Globus pallidus (tissue), 1 donor: ENCODE measurements at places on chromosomes 6 and 20.

DNA sequence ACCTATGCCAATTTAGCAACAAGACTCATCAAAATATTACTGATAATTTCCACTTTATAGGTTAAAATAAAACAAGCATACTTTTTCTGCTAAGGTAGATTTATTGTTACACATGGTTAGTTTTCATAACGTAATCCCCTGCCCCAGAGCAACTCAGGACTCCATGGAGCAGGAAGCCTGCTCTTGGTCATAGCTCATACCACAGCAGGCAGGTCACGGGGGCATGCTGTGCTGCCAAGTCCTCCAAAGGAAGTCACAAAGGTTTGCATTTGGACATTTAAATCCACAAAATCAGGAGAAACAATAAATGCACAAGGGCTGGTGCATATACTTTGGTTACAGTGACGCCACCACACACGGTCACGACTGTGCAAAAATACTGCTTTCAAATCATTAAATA, 12.5 kb downstream of the GZF1 start:
- DNase-seq, result no peak

DNA sequence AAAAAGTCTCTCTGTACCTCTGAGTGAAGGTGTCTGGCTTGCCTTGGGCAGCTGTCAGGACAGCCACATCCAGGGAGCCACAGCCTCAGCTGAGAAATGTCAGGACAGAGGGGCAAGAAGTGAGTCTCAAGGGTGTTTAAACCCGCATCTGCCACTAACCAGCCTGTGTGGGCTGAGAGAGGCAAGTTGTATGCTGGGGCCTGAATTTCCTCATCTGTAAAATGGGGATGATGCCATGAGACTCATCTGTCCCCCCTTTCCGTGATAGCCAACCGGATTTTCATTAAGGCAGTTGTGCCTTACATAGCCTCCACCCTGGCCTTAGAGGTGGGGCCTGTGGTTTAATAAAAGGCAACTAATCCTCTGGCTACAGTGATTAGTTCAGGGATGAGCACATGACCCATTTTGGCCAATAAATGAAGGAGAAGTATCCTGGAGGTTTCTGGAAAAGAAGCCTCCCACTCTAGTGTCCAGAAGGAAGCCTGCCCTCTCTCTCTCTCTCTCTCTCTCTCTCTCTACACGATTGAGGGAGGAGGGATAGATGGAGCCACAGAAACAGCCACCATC, 79.3 kb downstream of the BMP7 start:
- DNase-seq, result no peak

GRCh38 chr6:76453270-76453669, 380.8 kb upstream of the IMPG1 start:
- no peak for DNase-seq

GRCh38 chr6:89736893-89737292, 82.7 kb downstream of the MDN1 start:
- DNase-seq, result no peak
